BJ (cell line): ENCODE measurements at places on chromosomes 6 and 20. TPM values are rescaled to one million over a fixed set of nuclear protein-coding genes. Genes with fewer than 3 reads are reported as not detected.

DUSP15 gene
- 0.09 TPM in 1 of 2 replicates, not detected in the other for polyA plus RNA-seq

DNA sequence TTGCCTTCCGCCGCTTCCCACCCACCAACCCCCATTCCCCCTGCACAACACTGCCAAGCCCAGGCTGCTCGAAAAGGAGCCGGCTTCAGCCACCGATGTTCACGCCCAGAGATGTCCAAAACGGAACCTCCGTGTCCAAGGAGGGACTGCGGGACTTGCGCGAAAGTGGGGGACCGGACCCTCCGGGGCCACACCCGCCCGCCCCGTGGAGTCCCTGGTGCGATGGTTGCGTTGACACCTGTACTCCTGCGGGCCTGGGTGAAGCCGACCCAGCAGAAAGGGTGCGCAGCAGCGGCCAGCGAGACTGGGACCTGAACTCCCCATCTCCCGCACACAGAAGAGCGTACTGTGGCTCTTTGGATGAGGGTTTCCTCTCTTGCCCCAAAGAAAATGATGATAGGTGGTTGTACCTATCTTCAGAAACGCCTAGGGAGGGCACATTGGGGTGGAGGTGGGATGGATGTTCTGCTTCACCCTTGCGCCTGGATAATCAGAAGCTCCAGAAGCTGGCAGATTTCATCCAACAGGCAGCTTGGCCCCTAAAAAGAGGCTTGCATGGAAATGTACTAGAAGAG lies 1.9 kb upstream of the VGLL2 start:
- DNase-seq = no peak

DNA sequence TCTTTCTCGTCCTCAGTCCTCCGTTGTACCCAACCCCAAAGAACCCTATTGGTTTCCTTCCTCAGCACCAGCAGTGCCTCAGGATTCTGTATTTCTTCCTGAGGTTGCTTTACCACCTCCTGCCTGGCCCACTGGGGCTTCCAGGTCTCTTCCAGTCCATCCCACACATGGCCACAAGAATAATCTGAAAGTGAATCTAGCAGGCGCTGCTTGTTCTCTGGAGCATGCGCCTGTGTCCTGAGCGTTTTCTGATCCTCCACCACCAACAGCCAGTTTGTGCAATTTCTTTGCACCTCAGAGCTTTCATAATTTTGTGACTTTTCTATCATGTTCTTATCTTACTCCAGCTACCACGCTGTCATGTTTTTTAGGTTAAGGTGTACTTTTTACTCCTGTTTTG lies 11.6 kb upstream of the HSP90AB1 start:
- no peak for DNase-seq

COL9A3 gene
- polyA plus RNA-seq = 0.21 and 0.34 TPM in 2 replicates

RMND1 gene
- polyA plus RNA-seq = 10.4 and 18.9 TPM in 2 replicates

DNA sequence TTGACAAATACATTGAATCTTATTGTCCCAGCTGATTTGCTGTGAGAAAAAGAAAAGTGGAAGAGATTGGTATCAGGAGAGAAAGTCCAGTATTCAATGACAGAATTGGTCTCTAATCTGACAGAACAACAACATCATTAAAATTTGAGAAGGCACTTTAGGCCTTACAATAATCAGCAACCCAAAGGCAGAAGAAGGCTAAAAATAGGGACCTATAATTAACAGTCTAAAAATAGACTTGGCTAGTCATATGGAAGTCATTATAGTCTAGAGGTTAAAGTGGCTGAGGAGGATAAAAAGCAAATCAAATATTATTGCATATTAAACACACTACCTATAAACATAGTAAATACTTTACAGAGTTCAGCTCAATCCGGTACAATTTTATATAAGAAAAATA lies 393.6 kb upstream of the JAG1 start:
- DNase-seq = no peak
